ENCODE measurements at places on chromosomes 5 and 9. TPM values are rescaled to one million over a fixed set of nuclear protein-coding genes. Genes with fewer than 3 reads are reported as not detected.

Gene ESM1
- total RNA-seq, result 0.20 TPM

Gene FUT7
- 0.09 TPM for total RNA-seq

Gene C5orf15
- 30.8 TPM for total RNA-seq

Gene NOP16
- 75.1 TPM for total RNA-seq

Gene EQTN
- total RNA-seq, result not detected

Gene ADAMTS2
- total RNA-seq, result not detected

Gene PPP2R2B
- total RNA-seq, result 0.65 TPM

Gene CD180
- not detected for total RNA-seq

Gene TNC
- 0.05 TPM for total RNA-seq

Gene CAMK2A
- not detected for total RNA-seq

Gene RANBP6
- total RNA-seq, result 17.1 TPM

Gene PCDH12
- 0.61 TPM for total RNA-seq

Gene GAS1
- 0.11 TPM for total RNA-seq

Gene SEMA6A
- not detected for total RNA-seq

Gene IL4
- total RNA-seq, result 1.4 TPM

Gene PRXL2C
- 5.2 TPM for total RNA-seq

Gene FER
- total RNA-seq, result 9.0 TPM

Gene LCN9
- total RNA-seq, result not detected

Gene NR2F1-AS1
- not detected for total RNA-seq
